Forelimb muscle (tissue), 1 donor: ENCODE measurements at places on chromosomes 11 and 22.

DNA sequence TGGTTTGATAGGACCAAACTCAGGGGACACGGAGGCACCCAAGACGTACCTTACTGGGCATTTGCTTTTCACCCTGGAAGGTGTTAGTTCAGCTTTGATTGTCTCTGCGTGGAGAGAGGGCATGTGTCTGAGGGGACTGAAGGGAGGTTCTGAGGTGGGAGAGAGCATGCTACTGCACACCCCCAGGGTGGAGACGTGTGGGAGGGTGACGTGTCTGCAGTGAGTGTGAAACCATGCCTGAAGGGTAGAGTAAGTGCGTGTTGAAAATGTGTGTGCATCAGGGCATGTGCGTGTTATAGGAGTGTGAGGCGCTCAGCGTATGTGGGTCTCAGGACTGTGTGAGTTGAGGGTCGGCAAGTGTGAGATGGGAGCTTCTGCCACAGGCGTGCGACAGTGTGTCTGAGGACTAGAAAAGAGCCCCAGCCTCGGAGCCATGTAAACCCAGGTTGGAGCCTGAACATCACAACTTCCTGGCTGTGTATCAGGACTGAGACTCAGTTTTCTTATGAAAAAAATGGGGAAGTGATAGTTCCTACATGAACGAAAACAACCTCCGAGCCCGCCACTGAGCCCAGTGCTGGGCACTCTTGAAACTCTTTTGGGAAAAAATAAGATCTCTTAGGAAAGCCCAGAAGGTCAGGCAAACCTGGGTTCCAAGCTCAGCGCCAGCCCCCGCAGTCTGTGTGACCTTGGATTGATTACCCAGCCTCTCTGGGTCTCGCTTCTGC lies 11.8 kb upstream of the KCNJ11 start:
- DNase-seq: no peak

DNA sequence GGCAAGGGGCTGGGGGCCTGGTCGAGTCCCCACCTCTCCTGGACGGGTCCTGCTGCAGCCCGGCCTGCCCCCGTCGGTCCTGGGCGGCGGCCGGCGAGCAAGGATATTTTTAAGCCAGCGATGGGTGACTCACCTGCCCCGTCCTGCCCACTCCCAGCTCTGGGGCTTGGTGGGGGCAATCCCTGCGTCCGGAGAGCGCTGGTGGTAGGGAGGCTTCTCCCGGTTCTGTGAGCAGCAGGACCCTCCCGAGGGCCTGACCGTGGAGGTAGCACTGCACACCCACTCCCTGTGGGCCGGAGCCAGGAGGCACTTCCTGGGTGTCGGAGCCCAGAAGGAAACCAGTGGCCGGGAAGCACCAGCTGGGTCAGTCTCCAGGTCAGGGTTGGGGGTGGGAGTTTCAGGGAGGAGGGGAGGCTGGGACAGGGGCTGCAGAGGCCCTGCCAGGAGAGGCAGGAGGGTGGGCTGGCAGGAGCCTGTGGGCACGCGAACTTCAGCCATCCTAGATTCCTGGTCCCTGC lies 467 bp downstream of the EPS8L2 start:
- DNase-seq: no peak

DNA sequence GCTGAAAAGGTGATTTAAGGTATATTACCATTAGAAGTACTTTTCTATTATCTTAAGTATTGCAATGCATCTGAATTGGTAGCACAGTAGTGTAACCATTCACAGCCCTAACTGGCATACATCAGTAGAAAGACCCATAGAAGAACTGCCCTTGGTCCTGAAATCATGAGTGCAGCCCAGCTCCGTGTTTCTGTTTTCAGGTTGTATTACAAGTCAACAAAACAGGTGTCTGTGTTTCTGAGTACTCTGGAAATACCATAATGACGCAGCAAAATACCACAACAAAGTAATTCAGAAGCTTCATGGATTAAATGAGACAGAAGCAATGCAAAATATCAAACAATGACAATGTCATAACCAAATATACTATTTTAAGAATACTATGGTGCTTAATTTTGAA lies 226.3 kb downstream of the OPCML start:
- no peak for DNase-seq

DNA sequence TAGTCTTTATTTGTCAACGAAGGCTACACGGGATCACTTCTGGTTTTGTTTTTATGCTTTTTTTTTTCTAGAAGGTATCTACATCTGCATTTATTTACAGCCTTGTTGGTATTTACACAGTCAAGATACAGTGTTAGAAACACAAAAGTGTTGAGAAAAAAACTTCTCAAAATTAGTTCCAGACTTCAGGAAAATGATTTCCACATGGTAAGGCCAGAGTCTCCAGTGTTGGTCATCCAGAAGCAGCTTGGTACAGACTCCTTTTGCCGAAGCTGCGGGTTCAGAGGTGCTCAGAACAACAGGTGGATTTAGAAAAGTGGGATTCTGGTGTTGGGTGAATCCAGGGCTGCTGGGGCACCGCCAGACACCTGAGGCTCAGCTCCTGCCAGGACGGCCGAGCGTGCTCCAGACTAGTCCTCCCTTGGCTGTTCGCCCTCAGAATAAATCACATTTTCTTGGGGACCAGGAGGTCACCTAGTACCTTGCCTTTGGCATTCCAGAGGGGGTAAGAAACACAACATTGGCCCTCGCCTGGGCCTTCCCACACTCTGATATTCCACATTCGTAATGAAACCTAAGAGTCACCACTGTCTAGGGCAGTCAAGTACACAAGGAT lies 78.7 kb upstream of the NARS2 start:
- no peak for DNase-seq

GRCh38 chr11:1394936-1395772 lies 5.4 kb downstream of the BRSK2 start:
- no peak for DNase-seq

DNA sequence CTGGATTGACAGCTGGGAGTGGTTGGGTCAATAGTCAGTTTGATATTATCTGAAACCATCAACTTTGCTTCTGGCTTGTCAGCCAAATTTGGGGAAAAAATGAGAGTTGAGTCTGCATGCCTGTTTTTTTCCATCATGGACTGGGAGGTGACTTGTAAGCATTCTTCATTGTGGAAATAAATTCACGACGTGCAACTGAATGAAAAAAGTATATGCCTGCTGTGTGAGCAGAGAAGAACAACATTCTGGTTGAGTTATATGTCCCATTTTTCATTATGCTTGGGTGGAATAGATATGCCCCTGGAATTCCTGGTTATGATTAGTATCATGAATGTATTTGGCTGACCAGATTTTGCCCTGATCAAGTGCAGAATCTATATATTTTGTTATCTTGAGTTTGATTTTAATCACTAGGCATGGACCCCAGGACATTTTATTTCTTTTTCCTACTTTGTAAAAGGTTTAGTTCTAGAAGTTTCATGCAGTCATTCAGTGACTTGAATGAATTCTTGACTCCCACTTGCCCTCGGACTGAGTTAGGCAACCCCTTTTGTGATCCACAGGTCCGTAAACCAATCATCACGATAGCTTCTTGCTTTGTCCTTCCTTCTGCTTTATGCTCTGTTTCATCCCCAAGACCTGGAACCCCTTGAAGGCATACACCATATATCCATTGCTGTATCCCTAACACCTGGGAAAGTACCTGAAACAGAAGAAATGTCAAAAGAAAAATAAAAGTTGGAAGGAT lies 205.8 kb downstream of the NAV2 start:
- DNase-seq: no peak

DNA sequence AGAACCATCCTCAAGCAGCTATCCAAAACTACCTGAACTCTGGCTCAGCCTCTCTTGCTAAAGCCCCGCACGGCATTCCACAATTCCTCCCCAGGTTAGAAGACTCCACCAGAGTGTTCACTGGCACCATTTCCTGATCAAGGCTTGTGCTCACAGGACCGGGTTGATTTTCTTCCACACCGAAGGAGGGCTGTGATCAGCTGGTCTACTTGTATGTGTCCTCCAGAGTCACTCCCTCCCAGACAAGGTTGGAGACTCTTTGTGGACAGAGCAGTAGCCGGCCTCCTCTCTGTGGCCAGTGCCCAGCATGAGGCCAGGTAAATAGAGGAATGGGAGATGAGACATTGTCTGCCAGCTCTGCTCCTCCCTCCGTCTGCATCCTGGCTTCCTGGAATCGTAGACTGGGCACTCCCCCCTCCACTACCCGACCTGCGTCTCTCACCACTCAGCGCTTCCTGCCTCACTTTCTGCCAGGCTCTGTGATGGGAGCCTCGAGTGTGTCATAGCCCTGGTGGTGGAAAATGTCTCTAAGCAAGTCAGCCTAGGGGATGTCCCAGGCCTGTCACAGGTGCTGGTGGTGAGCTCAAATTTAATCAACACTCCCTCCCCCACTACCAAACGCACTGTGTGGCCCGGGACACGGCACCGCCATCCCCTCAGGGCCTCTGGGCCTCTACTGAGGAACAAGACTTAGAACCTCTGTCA lies 12.5 kb upstream of the TMPRSS6 start:
- DNase-seq: no peak

- DNase-seq: no peak
These were observed 95.2 kb downstream of the RCN1 start for GRCh38 chr11:32186118-32186517.

DNA sequence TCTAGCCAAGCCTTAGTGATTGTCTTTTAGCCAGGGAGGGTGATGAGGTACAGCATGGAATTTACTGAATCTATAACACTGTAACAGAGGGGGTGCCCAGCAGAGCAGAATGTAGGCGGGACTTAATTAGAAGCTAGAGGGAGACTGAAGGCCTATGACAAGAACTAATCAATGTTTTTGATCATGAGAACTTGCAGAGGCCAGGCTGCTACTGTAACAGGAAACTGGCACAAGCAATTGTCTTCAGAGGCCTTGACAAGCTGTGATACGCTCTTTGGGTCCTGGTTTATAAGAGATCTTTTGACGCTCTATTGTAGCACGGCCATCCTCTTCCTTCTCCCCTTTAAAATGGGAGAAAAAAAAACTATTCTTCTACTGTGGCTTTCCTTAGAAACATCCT lies 1297.3 kb downstream of the JRKL start:
- DNase-seq: no peak

DNA sequence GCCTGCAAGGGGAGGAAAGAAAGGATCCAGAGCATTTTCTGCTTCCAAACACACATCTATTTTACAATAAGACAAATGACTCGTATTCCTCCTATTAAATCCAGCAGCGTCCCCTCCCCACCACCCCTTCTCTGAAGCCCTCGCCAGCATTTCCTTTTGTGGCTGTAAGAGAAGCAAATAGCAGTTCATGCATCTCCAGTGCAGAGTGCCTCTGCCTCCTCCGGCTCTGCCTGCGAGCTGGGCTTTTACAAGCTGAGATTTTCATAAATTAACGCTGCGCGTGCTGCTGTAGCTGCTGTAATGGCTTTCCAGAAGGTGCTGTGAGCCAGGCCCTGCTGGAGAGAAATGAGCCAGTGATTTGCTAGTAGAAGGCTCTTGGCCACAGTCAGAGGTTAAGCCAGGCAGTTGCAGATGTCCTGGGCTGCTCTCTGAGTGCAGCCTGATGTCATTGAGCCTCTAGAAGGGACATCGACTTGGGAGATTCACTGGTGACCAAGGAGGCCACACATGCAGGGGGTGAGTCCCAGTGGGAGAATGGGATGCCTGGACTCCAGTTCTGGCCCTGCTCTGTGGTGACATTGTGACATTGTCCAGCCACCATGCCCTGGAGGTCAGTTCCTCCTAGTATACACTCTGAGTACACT lies 134.5 kb upstream of the NAV2 start:
- DNase-seq: peak; percentile 35

- no peak for DNase-seq
These were observed 15.6 kb downstream of the CXCR5 start for GRCh38 chr11:118899296-118899688.

- no peak for DNase-seq
These were observed 504.3 kb downstream of the FAM181B start for GRCh38 chr11:82229341-82229740.

- DNase-seq: no peak
These were observed 200.9 kb downstream of the MYO18B start for GRCh38 chr22:25942856-25943411.

DNA sequence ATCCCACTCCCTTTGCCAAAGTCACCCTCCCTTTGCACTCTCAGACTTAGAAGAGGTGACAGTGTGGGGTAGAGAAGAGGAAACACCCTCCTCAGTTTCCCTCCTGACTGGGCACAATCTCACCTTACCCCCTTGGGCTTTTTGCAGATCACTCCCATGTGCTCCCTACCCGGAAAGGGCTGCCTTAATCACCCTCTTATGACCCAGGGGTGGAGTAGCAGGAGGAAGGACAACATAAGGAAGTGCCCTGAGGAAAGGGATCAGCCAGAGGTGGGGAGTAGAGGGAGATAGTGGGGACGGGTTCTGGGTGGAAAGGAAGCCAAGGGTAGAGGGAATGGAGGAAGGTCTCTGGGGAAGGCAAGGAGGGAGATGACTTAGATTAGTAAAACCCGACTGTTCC lies 52.0 kb downstream of the NRXN2 start:
- no peak for DNase-seq

- DNase-seq: no peak
These were observed 155.1 kb upstream of the CADM1 start for GRCh38 chr11:115659061-115659963.

DNA sequence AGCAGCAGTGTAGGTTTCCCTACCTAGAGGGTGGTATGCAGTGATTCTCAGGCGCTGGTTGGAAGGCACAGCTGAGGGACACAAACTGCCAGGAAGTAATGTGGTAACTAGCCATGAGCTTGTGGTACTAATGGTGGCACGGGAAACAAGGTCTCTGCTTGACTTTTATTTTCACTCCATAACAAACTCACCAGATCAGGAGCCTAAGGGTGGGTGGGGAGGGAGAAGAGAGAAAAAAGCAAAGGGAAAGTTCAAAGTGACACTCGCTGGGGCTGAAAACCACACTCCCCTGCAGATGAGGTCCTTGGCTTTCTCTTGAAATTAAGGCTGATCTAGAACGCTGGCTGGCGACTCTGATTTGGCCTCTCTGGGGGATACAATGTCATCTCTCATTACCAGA lies 22.0 kb downstream of the TRAF6 start:
- no peak for DNase-seq

- DNase-seq: no peak
These were observed 45.3 kb upstream of the PPARA start for GRCh38 chr22:46104881-46105493.

GRCh38 chr11:85028329-85029101 lies 598.6 kb downstream of the DLG2 start:
- DNase-seq: no peak

- no peak for DNase-seq
These were observed 8.8 kb upstream of the PDGFB start for GRCh38 chr22:39253435-39254070.

- no peak for DNase-seq
These were observed 330.3 kb upstream of the PITPNB start for GRCh38 chr22:28249402-28249801.

- DNase-seq: no peak
These were observed 31.9 kb upstream of the IGLL5 start for GRCh38 chr22:22855617-22856308.

- DNase-seq: no peak
These were observed 25.7 kb upstream of the CTR9 start for GRCh38 chr11:10725114-10725906.

DNA sequence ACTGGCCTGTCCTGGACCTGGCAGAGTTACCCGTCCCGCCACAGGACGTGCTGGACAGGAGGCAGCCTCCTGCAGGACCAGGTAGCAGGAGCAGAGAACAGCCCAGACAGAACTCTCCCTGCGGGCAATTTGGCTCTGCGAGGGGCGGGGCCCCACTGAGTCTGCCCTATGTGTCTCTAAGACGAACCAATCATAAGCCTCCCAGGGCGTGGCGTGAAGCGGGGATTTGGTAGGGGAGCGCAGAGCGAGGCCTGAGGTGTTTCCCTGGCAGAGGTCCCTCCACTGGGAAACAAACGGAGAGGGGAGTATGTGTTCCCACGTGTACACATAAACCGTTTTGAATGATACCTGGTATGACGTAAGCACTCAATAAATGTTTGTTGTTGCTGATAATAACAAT lies 7.4 kb downstream of the CD82 start:
- DNase-seq: no peak

GRCh38 chr11:64013141-64013896 lies 22.4 kb upstream of the FLRT1 start:
- no peak for DNase-seq
